ENCODE measurements at places on chromosomes 1 and 21.
A peak's percentile ranks its signal among the peaks of the same experiment; 100 is the strongest.

- H3K4me3 ChIP-seq, result no peak overlapping the region
- no peaks in the 10 kb centered on the region for H3K36me3 ChIP-seq
- no peak for DNase-seq
- H3K27me3 ChIP-seq, result no peaks in the 10 kb centered on the region
- H3K4me1 ChIP-seq, result peaks cover 5% of the 10 kb centered on the region
- peak overlapping the region; percentile 51 for H3K27ac ChIP-seq
Measured at GRCh38 chr1:180192172-180192571, 37.5 kb downstream of the QSOX1 start.

- H3K27ac ChIP-seq, result no peak overlapping the region
- no peak for DNase-seq
- H3K4me3 ChIP-seq, result no peak overlapping the region
Measured at GRCh38 chr1:74343216-74343615, 108.0 kb downstream of the TNNI3K start.

GRCh38 chr1:226633541-226634165 is 85.1 kb downstream of the STUM start:
- H3K4me1 ChIP-seq, result peaks cover 34% of the 10 kb centered on the region
- peaks cover 79% of the 10 kb centered on the region for H3K36me3 ChIP-seq
- H3K4me3 ChIP-seq, result peak overlapping the region; percentile 67
- H3K27me3 ChIP-seq, result no peaks in the 10 kb centered on the region

DNA sequence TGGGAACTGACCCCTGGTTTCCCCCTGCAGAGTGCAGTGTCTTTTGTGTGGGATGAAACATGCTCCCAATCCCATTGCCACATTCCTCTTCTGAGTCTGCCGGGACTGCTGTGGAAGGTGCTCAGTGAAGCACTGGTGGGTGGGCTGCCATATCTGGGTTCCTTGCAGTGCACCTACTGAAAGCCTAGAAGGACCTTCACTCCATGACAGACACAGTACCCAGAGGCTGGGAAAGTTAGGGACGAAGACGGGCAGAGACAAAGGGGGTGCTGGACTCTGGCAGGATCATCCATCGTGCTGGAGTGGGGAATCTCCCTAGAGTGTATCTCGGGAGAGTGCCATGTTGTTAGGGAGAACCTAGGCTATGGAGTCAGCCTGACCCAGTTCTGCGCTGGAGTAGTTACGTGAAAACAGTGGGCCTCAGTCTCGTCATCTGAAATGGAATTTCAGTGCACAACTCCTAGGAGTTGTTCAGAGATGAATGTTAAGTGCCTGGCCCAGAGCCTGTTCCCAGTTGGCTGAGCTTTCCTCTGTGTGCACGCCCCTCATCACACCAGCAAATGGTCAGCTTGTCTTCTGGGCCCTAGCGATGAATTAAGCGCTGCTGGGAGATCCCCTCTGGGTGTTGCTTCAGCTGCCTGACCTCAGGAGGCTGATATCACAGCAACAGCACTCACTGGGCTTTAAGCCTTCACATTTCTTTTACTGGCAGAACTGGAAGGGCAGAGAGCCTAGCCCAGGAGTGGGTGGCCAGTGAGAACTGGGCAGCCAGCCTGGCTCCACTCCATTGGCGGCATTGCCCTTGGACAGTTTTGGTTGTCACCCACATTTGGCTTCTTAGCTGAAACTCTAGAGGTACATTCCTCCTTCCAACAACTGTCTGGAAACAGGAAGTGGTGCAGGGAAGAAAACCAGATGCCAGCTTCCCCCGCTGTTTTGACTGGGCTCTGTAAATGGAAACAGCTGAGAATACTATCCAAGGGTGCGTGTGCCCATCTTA is 479.8 kb upstream of the VAMP3 start:
- H3K4me3 ChIP-seq, result no peak overlapping the region
- H3K27me3 ChIP-seq, result peaks cover 30% of the 10 kb centered on the region
- H3K4me1 ChIP-seq, result no peaks in the 10 kb centered on the region
- H3K27ac ChIP-seq, result no peak overlapping the region
- DNase-seq, result no peak

GRCh38 chr1:44604157-44604955 is 69.9 kb downstream of the TMEM53 start:
- no peak overlapping the region for H3K27ac ChIP-seq
- H3K27me3 ChIP-seq, result no peaks in the 10 kb centered on the region
- no peaks in the 10 kb centered on the region for H3K36me3 ChIP-seq

DNA sequence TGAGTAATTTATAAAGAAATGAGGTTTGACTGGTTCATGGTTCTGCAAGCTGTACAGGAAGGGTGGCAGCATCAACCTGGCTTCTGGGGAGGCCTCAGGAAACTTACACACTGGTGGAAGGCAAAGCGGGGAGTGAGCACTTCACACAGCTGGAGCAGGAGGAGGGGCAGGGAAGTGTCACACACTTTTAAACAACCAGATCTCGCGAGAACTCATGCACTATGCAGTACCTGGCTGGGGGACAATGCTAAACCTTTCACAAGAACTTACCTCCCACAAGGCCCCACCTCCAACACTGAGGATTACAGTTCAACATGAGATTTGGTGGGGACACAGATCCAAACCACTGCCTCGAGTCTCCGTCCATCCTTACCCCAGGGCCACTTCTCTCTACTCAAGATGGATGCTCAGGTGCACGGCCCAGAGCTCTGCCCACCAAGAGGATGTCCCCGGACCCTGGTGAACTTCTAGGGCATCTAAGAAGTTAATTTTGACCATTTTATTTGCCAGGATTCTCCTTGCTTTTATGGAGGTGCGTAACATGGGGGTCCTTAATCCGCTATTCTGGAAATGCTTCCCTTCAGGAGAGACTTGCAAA is 22.7 kb upstream of the ACTRT2 start:
- H3K36me3 ChIP-seq, result peaks cover 8% of the 10 kb centered on the region
- no peak overlapping the region for H3K27ac ChIP-seq
- H3K4me1 ChIP-seq, result no peaks in the 10 kb centered on the region
- H3K4me3 ChIP-seq, result no peak overlapping the region
- peaks cover 9% of the 10 kb centered on the region for H3K27me3 ChIP-seq

- H3K4me1 ChIP-seq, result no peaks in the 10 kb centered on the region
- no peak overlapping the region for H3K4me3 ChIP-seq
- no peak overlapping the region for H3K27ac ChIP-seq
- no peak for DNase-seq
- peaks cover 4% of the 10 kb centered on the region for H3K27me3 ChIP-seq
- peaks cover 5% of the 10 kb centered on the region for H3K36me3 ChIP-seq
Measured at GRCh38 chr1:223631956-223632355, 33.5 kb downstream of the CAPN8 start.

DNA sequence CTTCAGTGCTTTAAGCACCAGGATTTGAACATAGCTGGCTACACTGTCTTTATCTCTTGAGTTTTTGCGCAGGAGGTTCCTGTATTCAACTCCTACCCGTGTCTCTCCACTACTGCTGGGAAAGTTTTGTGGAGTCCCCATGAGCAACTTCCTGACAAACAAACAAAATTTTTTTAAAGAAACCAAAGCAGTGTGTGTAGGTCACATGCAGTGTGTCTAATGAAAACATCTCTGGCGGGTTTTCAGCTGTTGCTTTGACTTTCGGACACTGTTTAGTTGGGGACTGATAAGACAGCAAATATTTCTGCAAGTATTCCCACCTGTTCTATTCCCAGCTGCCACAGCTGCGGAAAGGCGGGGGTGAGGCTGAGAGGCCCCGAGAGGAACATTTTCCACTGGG is 2.0 kb downstream of the PSEN2 start:
- H3K27me3 ChIP-seq, result peaks cover 2% of the 10 kb centered on the region
- H3K27ac ChIP-seq, result no peak overlapping the region
- peaks cover 17% of the 10 kb centered on the region for H3K4me1 ChIP-seq
- no peaks in the 10 kb centered on the region for H3K36me3 ChIP-seq
- H3K4me3 ChIP-seq, result peak overlapping the region; percentile 20

GRCh38 chr1:48062353-48062752 is 65.2 kb upstream of the TRABD2B start:
- DNase-seq, result no peak
- H3K4me3 ChIP-seq, result no peak overlapping the region
- no peak overlapping the region for H3K27ac ChIP-seq
- H3K4me1 ChIP-seq, result no peaks in the 10 kb centered on the region

- peaks cover 25% of the 10 kb centered on the region for H3K4me1 ChIP-seq
- no peaks in the 10 kb centered on the region for H3K27me3 ChIP-seq
- H3K27ac ChIP-seq, result no peak overlapping the region
- H3K36me3 ChIP-seq, result no peaks in the 10 kb centered on the region
- DNase-seq, result no peak
- H3K4me3 ChIP-seq, result no peak overlapping the region
Measured at GRCh38 chr1:54942976-54943375, 37.5 kb upstream of the TMEM61 start.

DNA sequence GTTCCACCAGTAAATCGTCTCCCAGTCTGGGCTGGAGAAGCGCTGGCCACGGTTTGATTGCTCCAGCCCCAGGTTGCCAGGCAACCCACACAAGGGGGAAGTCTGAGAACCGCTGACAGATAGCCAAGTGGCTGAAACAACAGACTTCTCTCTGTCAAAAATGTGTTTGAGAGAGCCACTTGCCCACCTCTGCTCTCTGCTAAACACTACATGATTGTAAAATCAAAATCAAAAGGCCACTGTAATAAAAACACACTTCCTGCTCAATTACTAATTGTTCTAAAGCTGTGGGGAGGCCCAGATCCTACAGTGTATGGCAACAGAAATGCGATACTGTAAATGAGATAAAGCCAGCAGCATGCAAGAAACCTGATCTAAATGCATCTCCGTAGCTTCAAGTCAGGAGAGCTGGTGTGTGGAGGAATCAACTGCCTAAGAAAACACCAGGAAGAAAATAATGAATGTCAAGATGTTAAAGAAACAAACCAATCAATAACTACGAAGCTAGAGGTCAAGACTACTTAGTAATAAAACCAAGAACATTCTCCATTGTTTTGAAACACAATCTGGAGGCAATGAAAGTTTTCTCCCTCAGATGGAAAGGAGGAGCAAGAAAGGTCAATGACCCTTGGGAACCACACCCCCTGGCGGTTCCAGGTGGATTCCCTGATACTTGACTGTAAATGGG is 121.2 kb downstream of the SLC45A1 start:
- H3K4me3 ChIP-seq, result no peak overlapping the region
- H3K27ac ChIP-seq, result no peak overlapping the region
- peaks cover 38% of the 10 kb centered on the region for H3K4me1 ChIP-seq
- no peak for DNase-seq
- H3K27me3 ChIP-seq, result no peaks in the 10 kb centered on the region

DNA sequence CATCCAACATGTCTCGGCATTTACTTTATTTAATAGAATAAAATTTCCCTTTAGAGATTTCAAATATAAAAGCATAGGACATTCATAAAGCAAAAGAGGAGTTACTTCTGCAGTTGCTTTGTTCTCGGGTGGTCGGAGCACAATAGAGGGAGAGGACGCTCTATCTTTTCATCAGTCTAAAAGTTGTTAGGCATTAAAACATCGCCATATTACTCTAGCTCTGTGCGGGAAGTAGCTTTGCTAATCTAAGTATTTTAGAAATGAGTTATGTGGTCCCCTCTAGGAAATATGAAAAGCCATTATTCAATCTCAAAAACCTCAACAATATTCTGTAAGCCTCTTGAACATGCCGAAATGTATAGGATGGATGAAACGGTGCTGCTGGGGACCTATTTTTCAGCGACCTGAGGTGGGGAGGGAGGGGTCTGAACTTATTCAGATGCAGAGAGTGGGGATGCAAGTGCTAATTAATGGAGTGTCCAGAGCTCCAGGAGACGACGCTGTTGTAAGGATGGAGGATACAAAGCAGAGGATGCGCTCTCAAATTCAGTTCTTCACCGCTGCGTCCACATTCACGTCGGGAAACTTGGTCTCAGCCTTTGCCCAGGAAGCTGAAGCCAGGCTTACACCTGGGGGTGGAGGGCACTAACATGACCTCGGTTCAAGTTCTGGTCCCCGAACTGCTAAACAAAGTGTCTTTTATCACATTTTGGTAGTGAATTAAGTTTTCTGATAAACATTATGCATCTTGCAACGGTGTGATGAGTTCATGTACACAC is 6.3 kb downstream of the CDKN2C start:
- no peaks in the 10 kb centered on the region for H3K36me3 ChIP-seq
- peaks cover 22% of the 10 kb centered on the region for H3K4me1 ChIP-seq
- no peak overlapping the region for H3K27ac ChIP-seq
- peak overlapping the region; percentile 85 for H3K4me3 ChIP-seq
- no peak for DNase-seq

- no peak overlapping the region for H3K4me3 ChIP-seq
- peaks cover 35% of the 10 kb centered on the region for H3K27me3 ChIP-seq
- H3K36me3 ChIP-seq, result no peaks in the 10 kb centered on the region
- H3K27ac ChIP-seq, result no peak overlapping the region
- no peak for DNase-seq
- peaks cover 2% of the 10 kb centered on the region for H3K4me1 ChIP-seq
Measured at GRCh38 chr1:29703596-29704370, 467.5 kb downstream of the PTPRU start.

DNA sequence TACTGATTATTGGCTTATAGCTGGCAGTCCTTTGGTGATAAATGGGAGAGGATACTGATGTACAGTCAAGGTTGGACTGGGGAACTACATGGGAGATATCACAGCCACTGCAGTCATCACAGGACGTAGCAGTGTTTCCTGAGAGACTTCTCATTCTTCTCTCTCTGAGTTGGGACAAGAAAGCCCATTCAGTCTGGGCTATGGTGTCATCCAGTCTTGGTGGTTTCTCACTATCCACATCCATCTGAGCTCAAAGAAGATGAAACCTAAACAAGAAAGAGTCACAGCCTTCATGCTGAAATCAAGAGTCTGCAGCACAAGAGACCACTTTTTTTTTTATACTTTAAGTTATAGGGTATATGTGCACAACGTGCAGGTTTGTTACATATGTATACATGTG is 12.8 kb upstream of the CD53 start:
- H3K4me3 ChIP-seq, result no peak overlapping the region
- H3K27me3 ChIP-seq, result no peaks in the 10 kb centered on the region
- H3K27ac ChIP-seq, result peak overlapping the region; percentile 35
- H3K4me1 ChIP-seq, result peaks cover 37% of the 10 kb centered on the region

- no peak overlapping the region for H3K4me3 ChIP-seq
- no peaks in the 10 kb centered on the region for H3K27me3 ChIP-seq
- DNase-seq, result no peak
- no peak overlapping the region for H3K27ac ChIP-seq
- peaks cover 9% of the 10 kb centered on the region for H3K4me1 ChIP-seq
Measured at GRCh38 chr1:231976231-231976630, 349.6 kb downstream of the DISC1 start.

GRCh38 chr21:44370027-44370735 is 16.8 kb downstream of the TRPM2 start:
- H3K4me3 ChIP-seq, result no peak overlapping the region
- no peak overlapping the region for H3K27ac ChIP-seq
- H3K36me3 ChIP-seq, result no peaks in the 10 kb centered on the region
- peaks cover 17% of the 10 kb centered on the region for H3K4me1 ChIP-seq

DNA sequence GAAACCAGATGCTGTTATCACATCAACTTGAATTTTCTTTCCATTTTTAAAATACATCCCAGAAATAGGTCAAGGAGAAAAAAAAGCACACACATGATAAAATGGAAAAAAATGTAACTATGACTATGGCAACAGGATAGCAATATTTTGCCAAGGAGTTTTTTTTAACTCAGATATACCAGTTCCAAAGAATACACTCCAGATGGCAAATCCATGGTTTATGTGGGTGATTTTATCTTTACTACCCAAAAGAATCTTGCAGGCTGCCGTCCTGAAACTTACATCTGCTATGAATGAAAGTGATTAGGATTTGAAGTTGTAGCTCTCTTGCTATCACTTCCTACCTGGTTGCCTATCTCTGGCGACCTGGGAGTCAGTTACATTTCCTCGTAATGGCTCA is 91.0 kb upstream of the PLPPR4 start:
- H3K4me1 ChIP-seq, result no peaks in the 10 kb centered on the region
- no peak overlapping the region for H3K4me3 ChIP-seq
- H3K27ac ChIP-seq, result no peak overlapping the region
- H3K27me3 ChIP-seq, result peaks cover 9% of the 10 kb centered on the region
- DNase-seq, result no peak

GRCh38 chr1:243246916-243247315 is 8.2 kb downstream of the CEP170 start:
- peak overlapping the region; percentile 12 for H3K27ac ChIP-seq
- H3K4me3 ChIP-seq, result no peak overlapping the region
- peaks cover 1% of the 10 kb centered on the region for H3K36me3 ChIP-seq
- H3K4me1 ChIP-seq, result peaks cover 48% of the 10 kb centered on the region
- no peaks in the 10 kb centered on the region for H3K27me3 ChIP-seq
